ENCODE measurements at places on chromosomes 7 and 10.

- no peak for DNase-seq
- H3K27me3 ChIP-seq = no peaks in the 10 kb centered on the region
- no peak overlapping the region for H3K4me3 ChIP-seq
- H3K36me3 ChIP-seq = peaks cover 18% of the 10 kb centered on the region
- no peaks in the 10 kb centered on the region for H3K4me1 ChIP-seq
These were observed 10.7 kb downstream of the IRF5 start for GRCh38 chr7:128948312-128948973.

GRCh38 chr7:8739837-8740236 is 306.4 kb downstream of the NXPH1 start:
- H3K27ac ChIP-seq = no peak overlapping the region
- no peaks in the 10 kb centered on the region for H3K27me3 ChIP-seq

GRCh38 chr7:21365866-21366624 is 61.8 kb upstream of the SP4 start:
- H3K27ac ChIP-seq = no peak overlapping the region
- no peaks in the 10 kb centered on the region for H3K4me1 ChIP-seq
- H3K4me3 ChIP-seq = no peak overlapping the region
- DNase-seq = no peak

DNA sequence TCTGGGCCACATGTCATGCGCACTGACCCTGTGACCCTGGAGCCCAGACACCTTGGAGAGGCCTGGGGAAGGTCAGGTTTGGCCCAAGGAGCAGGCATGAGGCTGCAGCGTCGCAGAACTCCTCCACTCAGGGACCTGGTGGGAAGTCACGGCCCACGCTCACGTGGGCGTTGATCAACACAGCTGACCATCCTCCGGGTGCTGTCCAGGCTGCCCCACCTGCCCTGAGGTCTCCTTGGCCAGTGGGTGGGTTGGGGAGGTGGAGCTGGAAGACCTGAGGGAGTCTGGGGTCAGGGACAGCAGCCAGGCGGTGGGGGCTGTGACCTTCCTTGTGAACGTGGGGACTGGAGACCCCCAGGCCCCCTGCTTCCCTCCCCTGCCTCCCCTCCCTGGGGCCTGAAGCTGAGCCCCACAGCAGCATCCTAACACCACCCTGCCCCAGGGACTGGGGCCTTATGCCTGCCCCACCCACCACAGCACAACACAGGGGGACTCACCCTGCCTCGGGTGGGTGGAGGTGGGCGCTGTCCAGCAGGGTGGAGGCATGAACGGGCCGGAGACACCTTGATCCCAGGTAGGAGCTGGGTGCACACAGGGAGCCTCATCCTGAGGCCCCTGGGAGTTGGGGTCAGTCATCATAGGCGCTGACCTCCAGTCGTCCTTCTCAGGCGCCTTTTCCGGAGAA is 44.0 kb upstream of the ADGRA1 start:
- no peaks in the 10 kb centered on the region for H3K36me3 ChIP-seq
- DNase-seq = no peak
- peaks cover 66% of the 10 kb centered on the region for H3K27me3 ChIP-seq
- H3K4me1 ChIP-seq = no peaks in the 10 kb centered on the region
- H3K4me3 ChIP-seq = no peak overlapping the region

- H3K36me3 ChIP-seq = no peaks in the 10 kb centered on the region
- H3K4me3 ChIP-seq = no peak overlapping the region
- H3K4me1 ChIP-seq = peaks cover 18% of the 10 kb centered on the region
- H3K27me3 ChIP-seq = no peaks in the 10 kb centered on the region
- H3K27ac ChIP-seq = peak overlapping the region; percentile 47
- DNase-seq = no peak
These were observed 312.8 kb upstream of the ZMIZ1 start for GRCh38 chr10:78755877-78756455.

GRCh38 chr10:117550599-117551329 is 8.2 kb downstream of the EMX2 start:
- H3K4me3 ChIP-seq = no peak overlapping the region
- peaks cover 7% of the 10 kb centered on the region for H3K4me1 ChIP-seq
- no peaks in the 10 kb centered on the region for H3K36me3 ChIP-seq
- H3K27me3 ChIP-seq = peaks cover 66% of the 10 kb centered on the region
- DNase-seq = no peak
- H3K27ac ChIP-seq = no peak overlapping the region

DNA sequence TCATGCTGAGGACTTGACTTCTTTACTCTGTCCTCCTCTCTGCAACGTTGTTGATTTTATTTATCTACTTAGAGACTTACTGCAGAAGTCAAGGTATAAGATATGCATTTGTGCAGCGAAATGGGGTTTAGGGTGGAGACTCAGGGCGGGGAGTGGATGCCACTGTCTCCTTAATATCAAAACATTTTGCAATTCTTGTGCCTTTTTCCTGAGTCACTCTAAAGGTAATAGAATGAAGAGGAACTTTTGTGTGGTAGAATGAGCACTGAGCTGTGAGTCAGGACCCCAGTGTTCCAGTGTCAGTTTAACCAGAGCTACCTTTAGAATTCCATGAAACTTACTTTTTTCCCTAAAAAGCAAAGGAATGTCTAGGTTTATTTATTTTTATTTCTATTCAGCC is 78.2 kb downstream of the VTI1A start:
- DNase-seq = no peak
- no peaks in the 10 kb centered on the region for H3K4me1 ChIP-seq
- H3K4me3 ChIP-seq = no peak overlapping the region
- H3K27ac ChIP-seq = no peak overlapping the region
- no peaks in the 10 kb centered on the region for H3K27me3 ChIP-seq
- H3K36me3 ChIP-seq = no peaks in the 10 kb centered on the region
